Left renal pelvis (tissue), 4 donors: ENCODE measurements at places on chromosomes 16 and 17.

DNA sequence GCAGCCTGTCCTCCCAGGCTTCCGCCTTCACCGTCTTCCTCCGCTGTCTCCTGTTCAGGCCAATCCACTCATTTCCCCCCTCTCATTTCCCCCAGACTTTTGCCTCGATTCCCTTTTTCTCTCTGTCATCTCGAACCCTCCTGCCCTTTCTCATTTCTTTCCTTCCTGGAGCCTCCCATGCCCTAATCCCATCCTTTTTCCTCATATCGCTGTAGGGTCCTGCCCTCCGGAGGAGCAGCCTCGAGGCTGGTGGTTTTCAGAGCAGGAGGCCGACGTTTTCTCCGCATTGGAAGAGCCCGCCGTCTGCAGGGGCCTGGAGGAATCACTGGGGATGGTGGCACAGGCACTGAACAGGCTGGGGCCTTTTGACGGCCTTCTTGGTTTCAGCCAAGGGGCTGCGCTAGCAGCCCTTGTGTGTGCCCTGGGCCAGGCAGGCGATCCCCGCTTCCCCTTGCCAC is 597 bp downstream of the OVCA2 start:
- DNase-seq, result no peak

DNA sequence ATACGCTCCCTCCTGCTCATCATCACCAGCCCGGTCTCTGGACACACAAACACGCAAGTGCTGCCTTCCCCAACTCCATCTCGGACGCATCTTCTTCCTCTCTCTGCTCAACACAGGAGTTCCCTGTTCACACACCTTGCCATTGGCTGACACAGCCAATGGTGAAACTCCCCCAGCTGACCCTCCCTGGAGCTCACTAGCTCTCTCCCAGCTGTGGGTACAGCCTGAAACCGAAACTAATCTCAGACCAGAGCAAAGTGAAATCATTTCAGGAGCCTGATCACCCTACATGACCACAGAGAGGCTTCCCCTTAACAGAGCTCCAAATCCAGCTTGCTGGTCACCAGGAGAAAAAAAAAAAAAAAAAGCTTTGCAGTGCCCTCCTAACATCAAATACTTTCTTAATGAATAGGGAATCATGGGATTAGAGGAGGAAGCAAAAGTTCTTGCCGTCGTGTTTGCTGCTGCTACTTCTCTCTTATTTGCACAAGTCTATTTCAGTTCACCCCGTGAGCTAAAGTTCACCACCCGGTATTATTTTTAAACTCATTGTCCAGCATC is 8.3 kb downstream of the CUEDC1 start:
- no peak for DNase-seq

DNA sequence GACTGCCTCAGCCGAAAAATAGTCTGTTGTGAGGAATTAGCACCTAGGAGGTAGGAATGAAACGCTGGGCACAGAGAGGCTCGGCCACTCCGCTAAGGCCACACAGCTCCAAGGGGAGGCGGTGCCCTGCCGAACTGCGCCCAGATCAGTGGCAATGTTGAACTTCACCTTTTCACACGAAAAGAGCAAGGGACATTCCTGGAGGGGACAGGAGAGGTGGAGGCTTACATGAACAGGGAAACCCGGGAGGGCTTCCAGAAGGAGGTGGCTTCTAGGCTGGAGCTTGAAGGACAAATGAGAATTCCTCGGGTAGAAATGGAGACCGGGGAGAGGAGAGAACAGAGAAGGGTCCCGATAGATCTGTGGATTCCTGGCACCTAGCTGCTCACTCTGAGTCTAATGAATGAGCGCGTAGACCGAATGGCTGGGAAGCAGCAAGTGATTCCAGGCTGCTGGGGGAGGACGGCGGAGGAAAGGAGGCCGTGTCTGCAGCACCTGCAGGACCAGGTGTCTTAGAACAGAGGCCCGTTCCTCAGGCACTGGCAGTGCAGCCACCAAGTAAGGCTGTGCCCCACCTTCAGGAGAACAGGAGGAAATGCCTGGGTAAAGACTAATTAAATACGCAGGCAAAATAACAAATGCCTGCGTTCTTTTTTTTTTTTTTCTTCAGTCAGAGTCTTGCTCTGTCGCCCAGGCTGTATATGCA is 722 bp upstream of the SLC38A10 start:
- DNase-seq, result no peak

DNA sequence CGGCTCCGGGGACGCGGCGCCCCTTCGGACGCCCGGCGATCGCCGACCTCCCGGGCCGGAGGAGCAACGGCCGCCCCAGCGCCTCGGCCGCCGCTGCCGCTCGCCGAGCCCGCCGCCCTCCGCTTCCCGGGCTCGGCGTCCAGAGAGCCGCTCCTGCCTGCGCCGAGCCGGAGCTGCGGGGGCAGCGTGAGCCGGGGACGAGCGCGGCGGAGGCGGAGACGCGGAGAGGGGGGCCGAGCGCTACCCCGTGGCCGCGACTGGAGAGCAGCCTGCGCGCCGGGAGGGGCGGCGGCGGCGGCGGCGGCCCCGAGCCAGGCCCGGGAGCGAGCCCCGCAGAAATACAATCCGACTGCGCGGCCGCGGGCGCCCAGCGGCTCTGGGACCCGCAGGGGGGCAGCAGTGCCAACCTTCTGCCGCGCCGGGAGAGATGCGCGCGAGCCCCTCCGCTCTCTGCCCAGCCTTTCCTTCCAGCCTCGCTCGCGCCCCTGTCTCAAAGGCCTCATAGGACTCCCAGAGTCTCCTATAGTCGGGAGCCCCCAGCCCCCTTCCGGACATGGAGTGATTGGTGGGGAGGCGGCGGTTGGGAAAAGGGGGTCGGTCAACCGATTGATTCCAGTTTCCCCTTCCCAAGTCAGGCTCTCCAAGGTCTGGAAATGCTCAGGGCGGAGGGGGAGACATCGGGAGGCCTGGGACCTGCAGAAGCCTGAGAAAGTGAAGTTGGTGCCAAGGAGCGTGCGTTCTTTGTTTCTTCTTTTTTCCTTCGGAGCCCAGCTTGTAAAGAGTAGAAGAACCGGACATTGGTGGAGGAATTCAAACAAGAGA is 1.0 kb upstream of the SDK2 start:
- DNase-seq, result no peak

GRCh38 chr17:59327121-59327980 is 4.1 kb upstream of the YPEL2 start:
- no peak for DNase-seq

DNA sequence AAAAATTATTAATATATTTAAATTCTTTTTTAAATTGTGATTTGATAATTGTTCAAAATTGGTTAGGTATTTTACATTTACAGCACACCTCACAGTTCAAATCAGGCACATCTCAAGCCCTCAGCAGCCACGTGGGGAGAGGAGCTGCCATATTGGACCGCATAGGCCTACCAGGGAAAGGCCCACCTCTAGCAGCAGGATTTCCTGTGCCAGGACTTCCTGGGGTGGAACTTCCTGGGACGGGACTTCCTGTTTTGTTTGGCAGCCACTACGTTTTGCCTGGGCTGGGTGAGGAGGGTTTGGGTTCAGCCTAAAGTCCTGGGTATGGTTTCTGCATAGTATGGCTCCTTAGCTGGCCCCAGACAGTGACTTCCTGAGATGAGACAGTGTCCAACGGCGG is 298.5 kb upstream of the FOXF1 start:
- no peak for DNase-seq

DNA sequence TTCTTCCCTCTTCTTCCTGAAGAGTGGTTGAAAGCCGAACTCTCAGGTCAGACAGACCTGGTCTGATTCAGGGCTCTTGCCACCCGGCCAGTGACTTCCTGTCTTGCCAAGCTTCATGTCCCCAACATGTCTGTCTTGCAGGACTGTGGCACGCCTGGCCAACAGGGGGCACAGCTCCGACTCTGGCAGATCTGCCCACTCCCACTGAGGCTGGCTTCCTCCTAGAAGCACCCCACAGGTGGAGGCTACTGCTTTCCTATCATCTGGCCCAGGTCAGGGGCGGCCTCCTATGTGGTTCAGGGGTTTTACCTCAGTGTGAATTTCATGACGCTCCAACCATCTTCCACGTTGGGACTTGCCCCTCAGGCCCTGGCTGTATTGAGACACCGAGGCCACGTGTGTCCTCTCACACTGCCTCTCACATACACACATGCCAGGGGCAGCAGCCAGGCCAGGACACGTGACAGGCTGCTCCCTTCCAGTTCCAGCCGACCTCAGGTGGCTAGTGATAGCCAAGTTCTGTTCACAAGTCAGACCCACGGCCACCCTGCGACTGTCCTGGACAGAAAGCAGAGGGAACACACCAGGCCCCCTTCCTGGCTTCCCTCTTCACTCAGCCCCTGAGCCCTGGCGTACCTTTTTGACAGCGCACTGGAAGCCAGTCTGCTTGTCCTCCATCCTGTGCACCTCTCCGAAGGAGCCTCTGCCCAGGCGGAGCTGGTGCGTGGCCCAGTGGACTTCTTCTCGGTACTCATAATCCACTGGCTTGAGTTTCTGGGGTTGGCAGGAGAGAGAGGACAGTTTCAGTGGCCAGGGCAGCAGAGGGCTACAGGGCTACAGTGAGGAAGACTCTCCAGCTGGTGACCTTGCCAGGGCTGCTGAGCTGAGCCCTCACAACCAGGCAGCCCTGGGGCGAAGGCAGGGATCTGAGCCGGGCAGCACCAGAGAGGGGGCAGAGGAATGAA is 22.6 kb upstream of the SPATA32 start:
- no peak for DNase-seq

DNA sequence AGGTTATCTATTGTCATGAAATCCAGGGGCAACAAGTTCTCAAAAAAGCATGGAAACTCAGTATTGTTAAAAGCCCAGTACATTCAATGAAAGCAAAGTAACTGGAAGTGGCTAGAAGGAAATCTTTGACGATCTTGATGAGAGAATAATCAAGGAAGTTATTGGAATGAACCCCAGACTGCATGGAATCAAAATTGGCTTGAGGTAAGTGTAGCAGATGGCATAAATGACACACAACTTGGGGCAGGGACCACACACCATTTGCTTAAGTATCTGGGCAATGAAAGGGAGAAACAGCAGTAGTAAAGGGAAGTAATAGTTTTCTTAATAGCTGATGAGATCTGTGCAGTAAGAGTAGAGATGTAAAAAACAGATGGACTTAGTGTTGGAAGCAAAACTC is 238.0 kb downstream of the HS3ST3A1 start:
- no peak for DNase-seq
